ENCODE measurements at places on chromosomes 11 and 22.

DNA sequence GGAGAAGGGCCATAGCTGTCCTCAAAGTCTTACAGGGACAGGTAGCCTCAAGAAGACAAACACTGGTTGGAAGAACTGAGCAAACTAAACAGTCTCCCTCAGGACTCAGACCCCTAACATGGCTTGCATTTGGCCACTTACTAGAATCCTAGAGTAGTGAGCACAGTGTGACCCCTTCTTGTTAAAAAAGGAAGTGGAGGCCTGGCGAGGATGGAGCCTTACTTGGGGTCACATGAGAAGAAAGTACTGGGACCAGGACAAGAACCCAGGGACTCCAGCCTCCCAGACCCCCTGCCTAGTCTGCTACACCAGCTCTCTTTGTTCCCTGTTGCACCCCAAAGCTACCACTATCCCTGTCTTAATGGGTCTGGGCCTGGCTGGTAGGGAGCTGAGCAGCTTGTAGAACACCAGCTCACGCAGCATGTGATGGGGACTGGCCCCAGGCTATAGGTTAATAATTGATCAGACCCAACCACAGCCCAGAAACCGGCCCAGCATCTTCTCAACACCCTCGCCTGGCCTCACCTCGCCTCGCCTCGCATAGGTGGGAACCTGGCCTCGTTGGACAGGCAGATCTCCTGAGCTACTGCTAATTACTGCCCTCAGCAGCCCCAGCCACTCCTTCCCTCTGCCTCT, 17.6 kb downstream of the DGAT2 start:
- no peak for DNase-seq

DNA sequence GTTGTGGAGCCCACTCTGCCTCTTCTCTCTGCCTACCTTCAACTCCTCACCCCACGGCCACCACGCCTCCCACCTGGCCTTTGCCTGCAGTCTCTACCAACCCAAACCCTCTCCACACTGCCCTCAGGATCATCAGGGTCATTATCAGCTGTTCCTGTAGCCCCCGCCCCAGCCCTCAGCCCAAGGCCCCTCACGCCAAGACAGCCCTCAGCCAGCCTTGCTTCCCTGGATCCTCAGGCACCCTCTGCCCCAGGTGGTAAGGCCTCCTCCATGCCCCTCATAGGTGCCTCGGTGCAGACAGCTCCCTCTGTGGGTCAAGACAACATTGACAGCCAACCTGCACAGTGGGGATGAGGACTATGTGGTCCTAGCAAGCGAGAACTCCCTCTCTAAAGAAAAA, 1.7 kb downstream of the SBF1 start:
- DNase-seq: no peak

GRCh38 chr11:134521452-134522289, 109.6 kb upstream of the B3GAT1 start:
- DNase-seq: no peak

DNA sequence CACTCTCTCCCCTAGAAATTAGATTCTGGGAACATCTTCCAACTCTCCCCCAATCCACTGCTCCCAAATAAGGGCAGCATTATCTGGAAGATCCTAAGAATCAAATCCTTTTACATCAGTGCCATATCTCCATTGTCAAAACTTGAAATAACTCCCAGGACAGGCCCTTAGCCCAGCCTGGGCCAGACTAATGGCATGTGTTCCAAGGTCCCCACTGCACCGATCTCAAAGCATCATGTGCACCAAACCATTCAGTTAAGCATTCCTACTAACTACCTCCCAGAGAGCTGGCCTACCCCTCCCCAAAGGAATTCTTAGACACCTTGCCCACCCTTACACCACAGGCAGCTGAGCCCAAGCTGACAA, 44.2 kb upstream of the POU2AF1 start:
- DNase-seq: no peak

GRCh38 chr11:79937676-79938334, 497.0 kb upstream of the TENM4 start:
- DNase-seq: no peak

DNA sequence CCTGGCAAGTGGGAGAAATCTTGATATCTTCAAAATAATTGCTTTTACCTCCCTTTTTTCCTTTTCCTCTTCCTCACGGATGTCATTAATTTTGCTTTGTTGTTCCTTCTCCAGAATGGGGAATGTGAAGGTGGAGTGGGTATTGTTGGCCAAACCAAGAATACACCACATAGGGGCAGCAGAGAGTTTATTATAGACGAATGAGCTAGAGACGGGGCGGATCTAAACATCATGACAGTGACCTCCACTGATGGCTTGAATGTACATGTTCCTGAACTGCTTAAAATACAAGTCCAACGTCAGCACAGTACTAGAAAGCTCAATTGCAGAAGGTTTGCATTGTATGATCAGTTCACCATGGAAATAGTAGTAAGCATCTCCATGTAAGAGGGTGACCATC, 122.3 kb upstream of the SNX19 start:
- DNase-seq: no peak

- DNase-seq: no peak
Observed at GRCh38 chr11:126573325-126573978, 218.0 kb downstream of the ST3GAL4 start.

GRCh38 chr11:117796872-117797529, at the start of gene DSCAML1:
TSS of gene DSCAML1 (minus strand) at chr11:117797216. CDS start at chr11:117797079, 137 bp downstream.
- peak; percentile 13 for DNase-seq

GRCh38 chr11:33909552-33909951, 17.7 kb upstream of the LMO2 start:
- DNase-seq: no peak
